ENCODE measurements at places on chromosomes 5 and 9.

- no peak for DNase-seq
Measured at GRCh38 chr5:107565791-107566767, 104.7 kb downstream of the EFNA5 start.

DNA sequence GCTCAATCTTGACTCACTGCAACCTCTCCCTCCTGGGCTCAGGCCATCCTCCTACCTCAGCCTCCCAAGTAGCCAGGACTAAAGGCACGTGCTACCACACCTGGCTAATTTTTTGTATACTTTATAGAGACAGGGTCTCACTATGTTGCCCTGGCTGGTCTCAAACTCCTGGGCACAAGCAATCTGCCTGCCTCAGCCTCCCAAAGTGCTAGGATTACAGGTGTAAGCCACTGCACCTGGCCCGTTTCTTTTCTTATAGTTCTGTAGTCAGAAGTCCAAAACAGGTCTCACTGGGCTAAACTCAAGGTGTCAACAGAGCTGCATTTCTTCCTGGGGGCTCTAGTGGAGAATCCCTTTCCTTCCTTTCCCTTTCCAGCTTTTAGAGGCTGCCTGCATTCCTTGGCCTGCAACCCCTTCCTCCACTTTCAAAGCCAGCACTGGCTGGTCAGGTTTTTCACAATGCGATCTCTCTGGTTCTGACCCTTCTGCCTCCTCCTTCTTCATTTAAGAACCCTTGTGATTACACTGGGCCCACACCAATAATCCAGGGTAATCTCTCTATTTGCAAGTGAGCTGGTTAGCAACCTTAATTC lies 16.3 kb downstream of the IRF1 start:
- DNase-seq: no peak

- DNase-seq: no peak
Measured at GRCh38 chr9:37342895-37343294, 79.6 kb upstream of the GRHPR start.

GRCh38 chr9:74762950-74763349 lies 124.8 kb downstream of the TRPM6 start:
- DNase-seq: no peak

GRCh38 chr5:17879276-17879675 lies 245.0 kb downstream of the TAF11L14 start:
- DNase-seq: no peak

- DNase-seq: no peak
Measured at GRCh38 chr5:74085782-74086181, 459.8 kb downstream of the ARHGEF28 start.
